ENCODE measurements at places on chromosomes 6 and 20.

DNA sequence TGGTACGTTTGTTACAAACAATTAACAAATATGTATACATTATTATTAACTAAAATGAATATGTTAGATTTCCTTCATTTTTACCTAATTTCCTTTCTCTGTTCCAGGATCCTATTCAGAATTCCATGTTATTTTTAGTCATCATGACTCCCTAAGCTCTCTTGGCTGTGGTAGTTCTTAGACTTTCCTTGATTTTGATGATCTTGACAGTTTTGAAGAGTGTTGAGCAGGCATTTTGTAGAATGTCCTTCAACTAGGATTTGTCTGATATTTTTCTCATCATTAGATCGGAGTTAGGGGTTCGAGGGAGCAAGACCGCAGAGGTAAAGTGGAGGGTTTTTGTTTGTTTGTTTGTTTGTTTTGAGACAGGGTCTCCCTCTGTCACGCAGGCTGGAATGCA is 44.3 kb upstream of the ZNF184 start:
- DNase-seq: no peak

GRCh38 chr6:37686111-37686510 is 11.6 kb downstream of the MDGA1 start:
- no peak for DNase-seq

GRCh38 chr6:6798448-6798860 is 209.9 kb downstream of the LY86 start:
- no peak for DNase-seq

DNA sequence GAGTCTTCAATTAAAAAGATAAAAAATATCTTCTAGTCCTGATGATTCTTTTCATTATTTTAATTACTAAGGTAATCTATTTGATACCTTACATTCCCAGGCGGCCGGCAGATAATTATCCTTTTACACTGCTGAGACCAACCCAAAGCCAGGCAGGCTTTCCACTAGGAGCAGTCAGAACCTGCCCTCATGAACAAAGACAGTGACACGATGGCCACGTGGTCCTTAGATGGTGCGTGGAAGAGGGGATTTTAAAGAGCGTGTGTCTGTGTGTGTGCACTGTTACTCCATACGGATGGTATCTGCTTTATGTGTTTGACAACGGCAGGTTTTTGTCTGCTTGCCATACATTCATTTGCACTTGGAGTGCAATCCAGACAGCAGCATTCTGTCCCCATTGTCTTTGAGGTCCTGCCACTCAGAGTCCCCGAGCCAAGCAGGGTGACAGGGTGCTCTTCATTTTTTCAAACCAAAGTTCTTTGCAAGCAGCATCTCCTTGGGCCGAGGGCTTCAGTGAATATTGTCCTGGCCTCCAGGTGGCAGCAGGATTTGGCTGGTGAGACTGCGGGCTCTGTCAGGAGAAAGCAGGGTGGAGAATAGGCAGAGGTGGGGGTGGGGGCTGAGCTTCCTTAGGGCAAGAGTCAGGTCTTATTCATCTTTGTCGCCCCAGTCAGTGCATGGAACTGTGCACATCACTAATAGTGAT is 260.5 kb downstream of the NRN1 start:
- no peak for DNase-seq

DNA sequence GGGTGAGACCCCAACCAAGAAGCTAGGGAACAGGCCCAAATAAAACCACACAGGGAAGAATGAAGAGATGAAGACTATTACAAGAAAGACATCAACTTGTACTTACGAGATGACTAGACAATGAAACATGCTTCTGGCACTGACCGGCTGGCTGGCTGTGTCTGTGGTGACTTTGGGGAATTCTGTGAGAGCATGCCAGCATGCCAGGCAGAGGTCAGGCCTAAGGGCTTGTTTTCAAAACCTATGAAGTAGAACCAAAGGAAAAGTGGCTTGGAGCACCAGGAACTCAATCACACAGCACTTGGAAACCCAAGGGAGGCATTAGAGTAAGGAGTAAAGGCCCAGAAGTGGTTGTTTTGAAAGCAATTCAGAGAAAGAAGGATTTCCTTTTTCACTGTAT is 28.4 kb upstream of the GSTA3 start:
- no peak for DNase-seq

GRCh38 chr20:49635166-49635565 is 67.2 kb upstream of the PTGIS start:
- DNase-seq: peak; percentile 84

DNA sequence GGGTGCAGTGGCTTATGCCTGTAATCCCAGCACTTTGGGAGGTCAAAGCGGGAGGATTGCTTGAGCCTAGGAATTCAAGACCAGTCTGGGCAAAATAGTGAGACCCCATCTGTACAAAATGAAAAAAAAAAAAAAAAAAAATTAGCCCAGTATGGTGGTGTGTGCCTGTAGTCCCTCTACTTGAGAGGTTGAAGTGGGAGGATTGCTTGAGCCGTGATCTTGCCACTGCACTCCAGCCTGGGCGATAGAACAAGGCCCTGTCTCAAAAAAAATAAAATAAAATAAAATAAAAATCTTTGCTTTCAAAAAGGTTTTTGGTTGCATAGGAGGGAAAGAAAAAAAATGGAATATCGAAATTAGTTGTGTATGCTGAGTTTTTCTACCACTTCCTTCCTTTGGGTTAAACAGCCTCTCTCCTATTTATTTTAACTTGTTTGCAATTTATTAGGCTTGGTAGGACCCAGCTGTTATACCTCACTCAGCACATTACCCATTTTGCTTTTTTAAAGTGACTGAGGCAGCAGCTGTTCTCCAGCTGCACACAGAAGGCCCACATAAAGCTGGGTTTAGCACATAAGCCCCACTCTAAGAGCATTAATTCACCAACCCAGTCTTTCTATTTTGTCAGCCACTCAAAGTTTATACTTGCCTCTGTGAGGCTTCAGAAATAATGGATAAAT is 152.3 kb downstream of the ZFAND3 start:
- peak; percentile 99 for DNase-seq

DNA sequence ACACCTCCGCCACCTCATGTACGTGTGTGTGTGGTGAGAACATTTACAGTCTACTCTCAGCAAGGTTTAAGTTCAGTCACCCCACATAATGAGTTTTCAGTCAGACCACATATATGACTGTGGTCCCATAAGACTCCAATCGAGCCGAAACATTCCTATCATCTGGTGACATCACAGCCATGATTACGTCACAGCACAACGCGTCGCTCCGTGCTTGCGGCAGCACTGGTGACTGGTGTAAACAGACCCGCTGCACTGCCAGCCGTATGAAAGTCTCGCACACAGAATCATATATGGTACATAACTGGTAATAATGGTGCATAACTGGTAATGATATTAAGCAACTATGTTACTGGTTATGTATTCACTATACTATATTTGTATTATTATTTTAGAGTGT is 150.7 kb downstream of the DLL1 start:
- DNase-seq: no peak

GRCh38 chr6:41538556-41539182 is 7.5 kb upstream of the FOXP4 start:
- no peak for DNase-seq

GRCh38 chr20:5642155-5642981 is 107.8 kb upstream of the SHLD1 start:
- no peak for DNase-seq

DNA sequence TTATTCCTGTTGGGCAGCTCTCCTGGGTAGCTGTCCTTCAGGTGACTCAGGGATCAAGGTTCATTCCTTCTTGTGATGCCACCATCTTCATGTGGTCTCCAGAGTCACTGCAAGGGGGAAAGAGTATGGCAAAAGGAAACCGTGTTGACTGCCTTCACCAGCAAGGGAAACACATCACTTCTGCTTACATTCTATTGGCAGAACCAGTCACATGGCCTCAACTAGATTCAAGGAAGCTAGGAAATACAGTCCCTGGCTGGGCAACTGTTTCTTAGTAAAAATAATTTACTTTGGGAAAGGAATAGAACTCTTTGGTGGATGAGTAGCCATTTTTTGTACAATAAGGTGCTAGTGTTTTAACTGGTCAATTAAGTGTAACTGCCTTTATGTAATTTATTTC is 5.3 kb downstream of the ANKRD6 start:
- DNase-seq: no peak

GRCh38 chr6:138026342-138026741 is 80.9 kb downstream of the PERP start:
- DNase-seq: no peak

GRCh38 chr6:143629104-143630080 is 48.4 kb upstream of the PHACTR2 start:
- peak; percentile 32 for DNase-seq

- no peak for DNase-seq
Observed at GRCh38 chr6:166317261-166318212, 9.3 kb upstream of the PRR18 start.

GRCh38 chr6:49528571-49528970 is 21.9 kb upstream of the C6orf141 start:
- no peak for DNase-seq

DNA sequence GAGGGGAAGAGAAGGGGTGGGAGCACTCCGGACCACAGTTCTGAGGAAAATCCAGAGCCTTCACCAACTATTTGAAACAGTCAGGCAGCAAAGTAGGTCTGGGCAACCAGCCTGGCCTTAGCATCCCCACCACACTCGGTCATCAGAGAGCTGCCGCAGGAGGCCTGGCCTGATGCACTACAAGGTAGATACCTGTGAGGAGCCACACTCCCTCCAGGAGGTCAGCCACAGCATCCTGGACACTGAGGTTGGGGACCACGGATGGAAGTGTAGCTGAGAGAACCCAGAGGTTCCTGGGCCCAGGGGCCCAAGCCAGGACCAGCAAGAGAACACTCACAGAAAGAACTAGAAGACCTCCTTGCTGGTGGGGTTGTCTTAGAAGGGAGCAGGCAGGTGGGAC is 194.8 kb upstream of the PROKR2 start:
- no peak for DNase-seq

- peak; percentile 74 for DNase-seq
Observed at GRCh38 chr6:22029171-22029570, 267.7 kb downstream of the PRL start.

GRCh38 chr6:161082215-161082614 is 90.6 kb downstream of the MAP3K4 start:
- no peak for DNase-seq

DNA sequence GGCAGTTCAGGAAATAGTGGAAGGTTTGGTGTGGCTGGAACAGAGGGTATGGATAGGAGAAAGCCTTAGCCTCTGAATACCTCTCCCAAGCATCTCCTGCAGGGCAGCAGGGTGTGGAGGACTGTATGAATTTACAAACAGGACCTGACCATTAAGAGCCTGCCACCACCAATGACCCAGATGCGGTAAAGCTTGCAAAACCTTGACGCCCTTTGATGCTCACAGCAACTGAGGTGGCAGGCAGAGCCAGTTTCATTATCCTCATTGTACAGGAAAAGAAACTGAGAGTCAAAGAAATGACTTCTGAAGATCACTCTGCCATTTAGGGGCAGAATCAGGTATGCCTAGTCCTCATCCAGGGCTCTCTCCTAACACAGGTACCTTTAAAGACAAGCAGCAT is 2.4 kb downstream of the HM13 start:
- no peak for DNase-seq

GRCh38 chr6:139446768-139447655 is 72.6 kb upstream of the CITED2 start:
- no peak for DNase-seq

DNA sequence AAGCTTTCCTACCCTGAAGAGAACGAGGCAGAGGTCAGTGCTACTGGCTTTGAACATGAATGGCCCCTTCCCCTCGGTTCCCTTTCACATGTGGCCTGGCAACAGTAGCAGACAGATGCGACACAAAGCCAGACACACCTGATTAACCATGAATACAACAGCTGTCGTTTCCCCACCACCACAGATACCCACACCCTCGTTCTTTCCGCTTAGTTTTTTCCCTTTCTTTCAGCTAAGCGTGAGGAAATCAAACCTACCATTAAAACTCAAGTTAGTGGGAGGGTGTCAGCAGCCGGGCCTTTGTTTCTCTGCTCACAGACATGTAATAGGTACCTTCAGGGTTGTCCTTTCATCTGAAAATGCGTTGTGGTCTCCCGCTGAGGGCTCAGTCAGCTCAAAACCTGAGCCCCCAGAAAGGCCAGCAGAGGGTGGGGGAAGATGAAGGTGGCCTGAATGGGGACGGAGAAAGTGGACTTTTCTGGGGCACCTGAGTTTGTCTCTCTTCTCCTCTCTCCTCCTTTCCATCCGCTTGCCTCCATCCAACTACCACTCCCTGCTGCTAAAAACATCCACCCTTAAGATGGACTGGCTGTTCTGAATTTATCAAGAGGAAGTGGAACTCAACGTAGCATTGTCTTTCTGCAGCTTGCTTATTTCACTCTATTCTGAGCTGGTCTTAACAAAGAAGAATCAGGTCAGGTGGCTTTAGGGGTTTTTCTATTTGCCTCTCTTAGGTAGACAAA is 516.6 kb upstream of the JARID2 start:
- no peak for DNase-seq

DNA sequence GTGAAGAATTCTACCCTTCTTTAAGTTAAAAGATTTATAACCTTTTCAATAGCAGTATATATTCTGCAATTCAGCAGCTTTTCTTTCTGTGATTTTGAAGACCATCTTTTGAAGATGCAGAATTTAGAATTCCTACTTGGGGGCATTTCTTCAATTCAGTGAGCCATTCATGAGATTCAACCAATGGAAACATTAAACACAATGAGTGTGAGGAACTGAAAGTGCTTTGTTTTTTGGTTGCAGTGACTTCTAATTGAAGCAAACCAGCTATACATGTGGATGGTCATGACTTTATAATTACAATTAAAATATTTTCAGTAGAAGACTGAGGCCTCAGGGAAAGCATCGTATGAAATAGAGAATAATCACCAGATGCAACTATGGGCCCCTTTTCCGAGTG is 108.3 kb downstream of the CARMIL1 start:
- no peak for DNase-seq

DNA sequence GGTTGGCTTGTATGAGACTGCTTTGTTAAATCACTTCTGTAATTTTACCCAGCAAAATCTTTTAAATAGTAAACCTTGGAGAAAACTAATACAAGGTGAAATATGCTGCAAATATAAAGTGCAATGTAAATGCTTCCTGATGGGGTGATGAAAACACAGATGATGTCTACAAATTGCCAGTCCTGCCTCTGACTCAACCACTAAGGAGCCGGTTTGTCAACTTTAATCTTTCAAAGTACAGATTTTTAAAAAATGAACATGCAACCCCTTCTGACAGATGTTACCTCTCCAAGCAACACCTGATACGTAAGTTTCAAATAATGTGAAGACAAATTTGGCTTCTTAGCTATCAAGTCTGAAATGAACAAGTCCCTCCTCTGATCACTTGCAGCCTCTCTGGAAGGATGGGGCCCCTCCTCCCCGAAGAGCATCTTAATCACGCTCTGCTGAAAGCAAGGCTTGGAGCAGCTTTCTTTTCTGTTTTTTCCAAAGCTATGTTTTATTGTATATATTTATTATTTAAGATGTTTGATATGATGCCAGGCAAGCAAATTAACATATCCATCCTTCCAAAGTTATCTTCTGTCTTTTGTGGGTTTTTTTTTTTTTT is 196.0 kb downstream of the MYLK4 start:
- no peak for DNase-seq

- no peak for DNase-seq
Observed at GRCh38 chr6:149861603-149862423, 2.3 kb downstream of the LRP11 start.

DNA sequence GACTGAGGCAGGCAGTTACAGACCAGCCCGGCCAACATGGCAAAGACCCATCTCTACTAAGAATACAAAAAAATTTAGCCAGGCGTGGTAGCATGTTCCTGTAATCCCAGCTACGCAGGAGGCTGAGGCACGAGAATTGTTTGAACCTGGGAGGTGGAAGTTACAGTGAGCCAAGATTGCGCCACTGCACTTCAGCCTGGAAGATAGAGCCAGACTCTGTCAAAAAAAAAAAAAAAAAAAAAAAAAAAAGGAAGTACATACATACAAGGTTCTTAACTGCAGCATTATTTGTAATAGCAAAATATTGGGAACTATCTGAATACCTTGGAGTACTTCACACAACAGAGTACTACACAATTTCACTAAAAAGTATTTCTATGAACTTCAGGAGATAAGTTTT is 183.5 kb upstream of the OLIG3 start:
- DNase-seq: no peak

Data from lung (tissue), 17 donors.